ENCODE measurements at places on chromosomes 5 and 9.
A peak's percentile ranks its signal among the peaks of the same experiment; 100 is the strongest.

GRCh38 chr5:147558826-147559225 lies 49.0 kb upstream of the DPYSL3 start:
- DNase-seq: peak; percentile 62

- no peak for DNase-seq
These were observed 114.3 kb upstream of the PUM3 start for GRCh38 chr9:2958219-2958618.

- peak; percentile 31 for DNase-seq
These were observed 31.7 kb upstream of the KCNMB1 start for GRCh38 chr5:170420806-170421412.

DNA sequence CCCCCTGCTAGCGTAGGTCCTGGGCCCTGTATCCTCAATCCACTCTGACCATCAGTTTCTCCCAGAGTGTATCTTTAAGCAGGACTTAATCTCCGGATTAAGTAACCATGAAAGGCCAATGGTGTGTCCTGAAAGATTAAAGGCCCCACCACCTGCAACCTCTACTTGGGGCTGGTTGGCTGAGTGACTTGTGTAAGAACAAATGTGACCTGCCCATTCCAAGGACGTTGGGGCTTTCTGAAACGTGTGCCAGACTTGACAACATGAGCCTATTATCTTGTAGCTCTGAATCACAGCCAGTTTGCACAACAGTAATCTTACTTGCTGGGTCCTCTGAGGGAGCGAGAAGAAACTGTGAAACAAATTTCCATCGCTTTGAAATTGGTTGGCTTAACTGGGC lies 3.1 kb upstream of the PRELID2 start:
- DNase-seq: no peak

GRCh38 chr5:119811458-119811857 lies 182.1 kb downstream of the FAM170A start:
- no peak for DNase-seq

- no peak for DNase-seq
These were observed 87.9 kb upstream of the SLC24A2 start for GRCh38 chr9:19876569-19877316.

DNA sequence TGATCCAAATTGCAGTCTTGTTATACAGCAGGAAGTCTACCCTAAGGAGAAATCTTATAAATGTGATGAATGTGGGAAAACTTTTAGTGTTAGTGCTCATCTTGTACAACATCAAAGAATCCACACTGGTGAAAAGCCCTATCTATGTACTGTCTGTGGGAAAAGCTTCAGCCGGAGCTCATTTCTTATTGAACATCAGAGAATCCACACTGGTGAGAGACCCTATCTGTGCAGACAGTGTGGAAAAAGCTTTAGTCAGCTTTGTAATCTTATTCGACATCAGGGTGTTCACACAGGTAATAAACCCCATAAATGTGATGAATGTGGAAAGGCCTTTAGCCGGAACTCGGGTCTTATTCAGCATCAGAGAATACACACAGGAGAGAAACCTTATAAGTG lies 10.4 kb downstream of the ZNF189 start:
- DNase-seq: no peak

- DNase-seq: no peak
These were observed 29.5 kb downstream of the MRPS27 start for GRCh38 chr5:72290356-72291133.

DNA sequence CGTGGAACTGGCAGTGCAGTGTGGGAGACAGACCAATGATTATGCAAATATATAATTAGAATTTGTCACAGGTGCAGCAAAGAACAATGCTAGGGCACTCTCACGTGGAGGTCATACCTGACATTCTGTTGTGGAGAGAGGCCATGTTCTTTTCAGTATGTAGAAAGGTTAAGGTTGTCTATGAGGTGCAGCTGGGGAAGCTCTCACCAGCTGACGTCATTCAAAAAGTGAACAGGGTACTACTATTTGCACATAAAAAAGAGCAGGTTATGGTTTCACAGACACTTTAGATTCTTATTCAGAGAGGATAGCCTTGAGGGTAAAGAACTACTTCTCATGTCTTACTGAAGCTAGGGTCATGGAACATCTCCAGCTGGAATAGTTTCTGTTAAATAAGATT lies 19.1 kb downstream of the SH3GL2 start:
- no peak for DNase-seq

- no peak for DNase-seq
These were observed 13.9 kb downstream of the DYNC2I2 start for GRCh38 chr9:128642675-128643245.

- no peak for DNase-seq
These were observed 8.9 kb downstream of the LARS1 start for GRCh38 chr5:146173597-146173996.

GRCh38 chr9:16460696-16461095 lies 409.8 kb downstream of the BNC2 start:
- no peak for DNase-seq

- DNase-seq: no peak
These were observed 38.7 kb upstream of the PTGS1 start for GRCh38 chr9:122332083-122332482.

- no peak for DNase-seq
These were observed 1.8 kb upstream of the FAT2 start for GRCh38 chr5:151592855-151593408.

GRCh38 chr5:172727551-172727950 lies 43.4 kb downstream of the DUSP1 start:
- DNase-seq: no peak

- peak; percentile 17 for DNase-seq
These were observed 3.9 kb downstream of the BNC2 start for GRCh38 chr9:16866587-16866986.

DNA sequence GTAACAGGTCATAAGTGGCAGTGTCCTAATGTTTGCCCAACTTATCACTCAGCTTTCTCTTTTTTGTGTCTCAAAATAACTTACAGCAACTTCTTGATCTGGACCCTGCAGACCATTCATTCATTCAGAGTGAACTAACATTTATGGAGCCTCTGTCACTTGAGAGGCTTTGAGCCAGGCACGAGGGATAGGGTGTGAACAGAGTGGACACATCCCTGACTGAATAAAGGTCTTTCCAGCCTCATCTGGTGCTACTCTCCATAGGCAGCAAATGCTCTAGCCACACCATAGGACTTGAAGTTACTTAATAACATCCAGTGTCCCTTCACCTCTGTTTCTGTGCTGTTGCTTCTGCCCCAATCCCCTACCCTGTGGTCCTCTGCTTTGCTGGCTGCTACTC lies 212.1 kb upstream of the FBN2 start:
- DNase-seq: no peak

DNA sequence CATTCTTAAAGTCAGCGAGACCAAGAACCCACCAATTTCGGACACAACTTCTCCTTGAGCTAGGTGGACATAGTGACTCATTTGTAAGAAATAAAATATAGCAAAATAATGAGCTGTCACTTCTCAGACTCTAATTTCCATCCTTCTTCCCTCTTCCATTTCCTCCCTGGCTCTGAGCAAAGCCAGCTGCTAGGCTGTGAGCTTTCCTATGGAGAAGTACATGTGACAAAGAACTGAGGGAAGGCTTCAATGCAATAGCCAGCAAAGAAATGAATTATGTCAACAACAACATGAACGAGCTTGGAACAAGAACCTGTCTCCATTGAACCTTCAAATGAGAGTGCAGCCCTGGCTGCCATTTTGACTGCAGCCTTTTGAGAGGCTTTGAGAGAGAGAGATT lies 25.9 kb upstream of the SELENOP start:
- DNase-seq: no peak

- no peak for DNase-seq
These were observed 35.8 kb upstream of the TLX3 start for GRCh38 chr5:171272996-171273970.

DNA sequence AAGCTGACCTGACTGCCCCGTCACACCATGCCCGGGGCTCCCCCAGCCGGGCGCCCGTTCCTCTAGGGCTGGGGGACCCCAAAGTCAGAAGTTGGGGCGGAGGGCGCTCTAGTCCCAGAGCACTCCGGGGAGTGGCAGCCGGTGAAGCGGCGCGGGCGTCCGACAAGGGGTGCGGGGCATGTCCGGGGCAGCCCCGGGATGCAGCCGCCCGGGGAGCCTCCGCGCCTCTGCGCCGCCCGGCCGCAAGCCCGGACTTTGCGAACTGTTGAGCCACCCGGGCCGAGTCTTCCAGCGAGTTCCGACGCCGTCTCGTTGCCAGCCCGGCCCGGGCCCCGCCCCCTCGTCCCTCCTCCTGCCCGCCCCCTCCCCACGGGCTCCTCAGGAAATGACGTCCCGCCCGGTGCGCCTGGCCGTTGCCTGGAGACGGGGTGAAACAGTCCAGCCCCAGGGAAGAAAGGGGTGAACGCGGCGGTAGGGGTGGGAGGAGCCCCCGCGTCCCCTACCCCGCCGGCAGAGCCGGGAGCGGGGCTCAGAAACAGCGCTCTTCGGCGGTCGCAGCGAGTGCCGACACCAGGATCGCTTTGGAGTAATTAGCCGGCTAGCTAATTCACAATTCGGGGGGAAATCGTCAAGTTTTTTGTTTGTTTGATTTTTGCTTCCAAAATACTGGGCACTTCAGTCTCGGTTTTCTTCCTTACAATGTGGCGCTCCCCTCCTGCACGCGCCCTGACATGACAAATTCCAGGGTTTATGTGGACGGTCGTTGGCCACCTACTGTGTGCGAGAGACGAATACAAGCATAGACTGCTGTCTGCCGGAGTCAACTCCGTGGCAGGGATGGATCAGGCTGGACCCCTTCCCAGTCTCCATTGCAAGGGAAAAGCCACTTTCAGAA lies at the start of gene WHRN:
Gene WHRN, minus strand, starts transcription at position 287 of the 895 bp plus-strand sequence. CDS start 672 bp downstream, outside the sequence.
- peak; percentile 1 for DNase-seq

DNA sequence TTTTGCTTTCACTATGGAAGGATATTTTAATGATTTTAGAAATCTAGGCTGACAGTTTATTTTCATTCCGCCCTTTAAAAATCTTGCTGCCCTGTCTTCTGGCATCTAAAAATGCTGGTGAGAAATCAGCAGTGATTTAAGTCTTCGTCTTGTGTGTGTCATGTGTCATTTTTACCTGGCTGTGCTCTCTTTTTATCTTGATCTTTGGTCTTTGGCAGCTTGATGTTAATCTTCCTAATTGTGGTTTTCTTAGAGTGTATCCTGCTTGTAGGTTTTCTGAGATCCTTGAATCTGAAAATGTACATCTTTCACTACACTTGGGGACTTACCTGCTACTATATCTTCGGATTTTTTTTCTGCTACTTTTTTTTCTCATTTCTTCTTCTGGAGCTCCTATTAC lies 11.9 kb upstream of the LPCAT1 start:
- no peak for DNase-seq

DNA sequence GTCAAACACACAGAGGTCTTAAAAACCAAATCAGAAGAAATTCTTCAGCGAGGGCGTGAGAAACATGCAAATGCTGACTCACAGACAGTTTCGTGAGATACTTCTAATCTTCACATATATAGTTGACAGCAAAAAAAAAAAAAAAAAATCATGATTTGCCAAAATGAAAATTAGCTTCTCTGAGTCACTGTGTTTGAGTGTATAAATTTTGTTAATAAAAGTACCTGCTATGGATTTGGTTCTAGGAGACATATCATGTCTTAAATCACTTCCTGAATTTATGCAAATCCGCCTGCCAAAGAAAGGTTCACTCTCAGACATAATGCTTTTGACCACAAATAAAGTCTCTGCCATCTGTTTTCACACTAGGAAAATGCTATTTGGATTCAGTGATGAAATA lies 114.3 kb downstream of the SLC1A3 start:
- no peak for DNase-seq

GRCh38 chr5:143916451-143916850 lies 104.5 kb downstream of the HMHB1 start:
- no peak for DNase-seq

DNA sequence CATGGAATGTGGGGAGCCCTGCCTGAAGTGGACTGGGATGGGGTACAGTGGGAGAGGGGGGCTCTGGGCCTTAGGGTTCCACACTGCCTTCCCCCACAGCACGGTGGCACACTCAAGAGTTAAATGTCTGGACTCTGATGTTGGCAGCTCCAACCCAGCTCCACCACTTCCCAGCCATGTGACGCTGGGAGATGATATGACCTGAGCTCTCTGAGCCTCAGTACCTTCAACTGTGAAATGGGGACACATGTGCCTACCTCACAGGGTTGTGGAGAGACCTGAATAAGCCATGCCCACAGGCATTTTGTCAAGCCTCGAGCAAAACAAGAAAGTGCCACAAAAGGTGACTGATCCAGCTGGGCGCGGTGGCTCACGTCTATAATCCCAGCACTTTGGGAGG lies 3.4 kb upstream of the PDGFRB start:
- no peak for DNase-seq

GRCh38 chr9:113589890-113590289 lies 126.4 kb downstream of the RGS3 start:
- DNase-seq: no peak

GRCh38 chr5:77973253-77973609 lies 197.1 kb upstream of the TBCA start:
- DNase-seq: no peak

DNA sequence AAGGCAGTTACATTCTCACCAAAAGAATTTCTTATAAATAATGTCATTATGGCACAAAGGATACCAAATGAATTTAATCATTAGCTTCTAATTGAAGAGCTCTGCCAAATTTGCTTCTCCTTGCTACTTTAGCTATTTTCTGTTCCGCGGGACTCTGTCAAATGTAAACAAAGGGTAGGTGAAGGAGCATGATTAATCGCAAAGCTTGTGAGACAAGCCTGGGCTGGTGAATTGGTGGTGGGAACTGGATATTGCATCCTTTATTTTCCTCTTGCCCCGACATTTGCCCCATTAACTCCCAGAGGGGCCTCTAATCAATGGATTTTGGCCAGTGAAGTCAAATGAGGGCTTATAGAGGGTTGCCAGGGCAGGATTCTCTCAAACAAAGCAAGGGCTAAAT lies 234.2 kb upstream of the RFX3 start:
- DNase-seq: no peak

DNA sequence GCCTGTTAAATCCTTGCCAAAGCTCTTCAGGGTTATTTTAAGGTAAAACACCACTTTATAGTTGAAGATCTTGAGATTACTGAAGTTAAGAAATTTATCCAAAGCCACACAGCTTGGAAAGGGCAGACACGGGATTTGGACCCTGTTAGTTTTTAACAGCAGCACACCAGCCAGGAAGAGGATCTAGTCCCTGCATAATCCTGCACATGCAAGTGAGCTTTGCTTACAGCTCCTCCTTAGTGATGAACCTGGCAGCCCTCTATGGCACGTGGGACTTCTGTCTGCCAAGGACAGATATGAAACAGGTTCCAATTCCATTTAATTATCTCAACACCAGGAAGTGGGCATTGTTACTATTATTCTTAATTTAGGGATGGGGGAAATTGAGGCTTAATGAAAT lies 108.7 kb downstream of the TRIM32 start:
- no peak for DNase-seq

DNA sequence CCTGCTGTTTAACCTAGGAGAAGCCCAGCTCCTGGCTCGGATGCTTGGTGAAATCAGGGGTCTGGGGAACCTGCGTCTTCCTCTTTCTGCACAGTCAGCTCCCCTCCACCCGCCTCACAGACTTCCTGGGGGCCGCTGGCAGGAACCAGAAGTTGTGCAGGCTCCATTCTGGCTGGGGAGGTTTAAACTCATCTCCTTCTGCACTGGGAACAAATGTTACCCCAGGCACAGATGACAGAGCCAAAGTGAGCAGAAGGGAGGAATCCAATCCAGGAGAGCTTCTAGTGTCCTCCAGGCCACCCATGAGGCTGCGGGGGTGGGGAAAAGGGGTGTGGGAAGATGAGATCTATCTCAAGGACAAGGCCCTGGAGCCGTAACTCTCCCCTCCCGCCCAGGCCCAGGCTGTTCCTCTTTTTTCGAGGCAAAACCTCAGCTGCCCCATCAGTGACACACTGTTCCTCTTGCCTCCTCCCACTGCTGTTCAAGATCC lies 31.2 kb downstream of the KCNMB1 start:
- DNase-seq: no peak

- no peak for DNase-seq
These were observed 235.7 kb downstream of the HSPA4 start for GRCh38 chr5:133287500-133287899.
